ENCODE measurements at places on chromosomes 1 and 21.

DNA sequence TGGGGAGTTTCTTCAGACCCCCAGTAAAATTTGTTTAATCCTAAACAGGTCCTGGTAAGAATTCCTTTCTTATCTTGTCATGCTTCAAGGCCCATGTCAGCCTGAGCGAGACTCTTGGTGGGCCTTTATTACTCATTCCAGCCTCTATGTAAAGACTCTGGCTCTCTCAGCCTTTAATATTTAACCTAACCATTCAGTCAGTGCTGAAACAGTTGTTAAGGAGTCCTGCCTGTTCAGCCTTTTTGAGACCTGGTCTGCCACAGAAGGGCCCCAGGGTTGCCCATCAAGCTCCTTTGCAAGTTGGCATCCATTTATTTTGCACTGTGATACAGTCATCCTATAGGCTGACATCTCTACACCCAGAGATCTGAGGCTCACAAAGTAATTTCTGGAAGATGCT is 107.7 kb upstream of the VANGL1 start:
- DNase-seq = no peak

- DNase-seq = no peak
Measured at GRCh38 chr1:15341634-15342407, 67.9 kb upstream of the EFHD2 start.

GRCh38 chr1:116286541-116286971 is 86.5 kb upstream of the ATP1A1 start:
- DNase-seq = no peak

GRCh38 chr1:64701886-64702285 is 43.0 kb upstream of the RAVER2 start:
- DNase-seq = no peak

- no peak for DNase-seq
Measured at GRCh38 chr1:36396359-36396758, 1.3 kb downstream of the LSM10 start.

DNA sequence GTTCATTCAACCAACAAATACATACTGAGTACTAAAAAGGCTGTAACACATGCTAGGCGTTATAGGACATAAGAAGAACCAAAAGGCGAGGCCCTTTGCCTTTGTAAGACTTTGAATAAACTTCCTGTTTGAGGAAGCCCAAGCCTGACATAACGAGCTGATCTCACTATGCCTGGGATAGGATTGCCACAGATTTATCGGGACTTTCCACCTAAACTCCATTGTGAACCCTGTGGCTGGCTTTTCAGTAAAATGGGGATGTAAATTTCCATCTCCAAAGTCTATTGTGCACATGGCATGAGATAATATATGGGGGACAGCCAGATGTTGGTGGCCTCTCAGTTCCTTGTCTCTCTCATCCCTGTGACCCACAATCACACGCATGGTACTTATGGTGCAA is 41.9 kb downstream of the LMO4 start:
- DNase-seq = no peak

DNA sequence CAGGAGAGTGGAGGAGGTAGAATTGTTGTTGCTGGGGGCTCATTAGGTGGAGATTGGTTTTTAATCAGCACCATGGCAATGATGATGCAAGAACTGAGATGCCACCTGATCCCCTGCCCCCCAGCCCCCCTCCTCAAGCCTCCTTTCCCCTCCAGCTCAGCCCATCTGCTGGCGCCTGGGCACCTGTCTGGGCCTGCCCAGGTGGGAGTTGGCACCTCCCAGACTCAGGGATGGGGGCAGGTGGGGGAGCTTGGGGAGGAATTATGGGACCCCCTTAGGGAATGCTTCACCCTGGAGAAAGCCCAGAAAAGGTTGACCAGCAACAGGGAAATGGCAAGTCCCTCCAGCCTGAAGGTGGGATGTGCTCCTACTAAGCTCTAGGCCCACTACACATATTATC is 1.5 kb upstream of the NHLH1 start:
- no peak for DNase-seq

DNA sequence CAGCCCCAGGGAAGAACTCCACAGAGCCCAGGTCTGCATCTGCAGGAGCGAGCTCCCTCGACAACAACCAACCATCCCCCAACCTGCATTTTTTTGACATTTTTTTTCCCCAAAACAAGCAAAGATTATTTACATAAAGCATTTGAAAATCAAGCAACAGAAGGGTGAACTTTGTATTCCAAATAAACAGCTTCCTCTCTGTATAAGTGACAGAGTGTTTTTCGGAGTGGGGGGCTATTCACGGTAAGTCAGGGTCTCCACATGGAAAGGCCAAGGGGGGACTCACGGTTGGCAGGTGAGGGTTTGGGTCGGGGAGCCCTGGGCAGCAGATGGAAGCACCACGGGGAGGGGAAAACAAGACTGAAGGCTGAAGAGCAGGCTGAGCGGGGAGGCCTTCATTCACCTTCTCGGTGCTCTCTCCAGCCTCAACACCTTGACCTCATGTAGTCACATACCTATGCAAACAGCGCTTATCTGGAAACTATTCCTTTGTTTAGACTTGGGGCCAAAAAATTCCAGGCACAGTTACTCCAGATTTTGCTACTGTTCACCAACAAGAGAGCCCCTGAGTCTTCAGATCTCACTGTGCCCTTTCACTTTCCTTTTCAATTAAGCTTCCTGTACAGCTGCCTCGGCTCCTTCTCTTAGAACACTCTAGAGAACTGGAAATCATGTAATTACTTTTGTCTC is 27.6 kb downstream of the C2CD2 start:
- DNase-seq = no peak

DNA sequence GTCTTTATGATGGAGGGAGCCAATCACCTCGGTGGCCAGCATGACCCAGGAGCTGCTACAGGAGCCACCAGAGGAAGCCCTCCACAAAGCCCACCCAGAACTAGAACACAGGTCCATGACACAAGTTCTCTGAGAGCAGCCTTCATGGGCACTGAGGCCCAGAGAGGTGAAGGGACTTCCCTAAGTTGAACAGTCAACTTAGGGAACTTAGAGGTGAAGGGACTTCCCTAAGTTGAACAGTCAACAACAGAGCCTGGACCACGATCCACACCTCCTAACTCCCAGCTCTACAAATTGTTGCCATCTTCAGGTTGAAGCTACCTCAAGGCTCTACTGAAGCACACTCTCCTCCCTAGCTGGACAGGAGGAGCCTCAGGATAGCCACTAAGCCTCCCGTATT is 132.7 kb downstream of the CCDC185 start:
- no peak for DNase-seq

DNA sequence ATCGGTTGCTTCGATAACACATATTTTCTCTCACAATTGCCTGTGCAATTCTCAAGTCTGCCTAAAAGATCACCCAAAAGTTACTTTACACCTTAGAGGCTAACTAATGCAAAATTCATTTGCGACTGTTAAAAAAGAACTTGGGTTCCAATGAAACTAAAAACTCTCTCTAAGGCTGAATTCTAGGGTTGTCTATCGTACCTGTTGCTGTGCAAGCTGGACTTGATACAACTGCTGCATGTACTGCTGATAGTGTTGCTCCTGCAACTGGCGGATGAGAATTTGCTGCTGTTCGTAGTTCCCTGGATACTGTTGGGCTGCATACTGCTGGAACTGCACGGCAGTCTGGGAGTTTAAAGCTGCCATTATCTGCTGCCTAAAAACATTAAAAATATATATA is 27.6 kb downstream of the ACBD3 start:
- DNase-seq = no peak

DNA sequence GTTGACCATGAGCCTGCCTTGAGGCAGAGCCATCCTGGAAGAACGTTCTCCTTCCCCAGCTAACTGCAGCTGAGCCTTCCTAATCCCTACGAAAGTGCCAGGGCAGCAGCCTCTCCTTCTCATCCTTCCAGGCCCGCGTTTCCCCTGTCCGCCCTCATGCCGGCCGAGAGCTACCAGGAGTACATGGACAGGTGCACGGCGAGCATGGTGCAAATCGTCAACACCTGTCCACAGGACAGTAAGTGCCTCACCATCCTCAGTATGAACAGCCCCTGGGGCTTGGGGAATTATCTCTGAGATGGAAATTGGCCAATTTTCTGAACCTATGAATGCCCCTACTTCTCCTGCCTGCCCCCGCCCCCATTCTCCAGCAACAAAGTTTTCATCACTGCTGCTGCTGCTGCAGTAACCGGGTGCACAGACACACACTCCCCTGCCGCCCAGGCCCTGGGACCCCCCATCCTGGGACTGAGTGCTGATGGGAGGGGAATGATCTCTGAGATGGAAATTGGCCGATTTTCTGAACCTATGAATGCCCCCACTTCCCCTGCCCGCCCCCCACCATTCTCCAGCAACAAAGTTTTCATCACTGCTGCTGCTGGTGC is 39.6 kb downstream of the UBASH3A start:
- DNase-seq = no peak

DNA sequence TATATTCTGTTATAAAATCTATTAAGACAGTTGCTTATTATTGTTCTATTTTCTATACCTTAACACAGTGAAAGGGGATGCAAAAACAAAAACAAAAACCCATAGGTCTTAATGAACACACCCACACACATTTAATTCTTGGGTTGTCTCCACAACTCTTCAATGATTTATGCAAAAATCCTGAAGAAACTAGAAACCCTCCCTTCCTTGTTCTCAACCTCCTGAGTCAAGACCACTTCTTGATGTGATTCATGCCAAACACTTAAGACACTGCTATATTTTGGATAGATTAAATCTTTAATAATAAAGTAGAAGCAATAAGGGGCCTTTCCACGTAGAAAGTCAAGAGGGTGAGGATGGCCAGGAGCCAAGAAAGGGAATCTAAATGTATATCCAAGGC is 23.4 kb downstream of the SCAF4 start:
- DNase-seq = no peak

GRCh38 chr1:166489670-166490436 is 323.1 kb upstream of the FAM78B start:
- DNase-seq = no peak

- no peak for DNase-seq
Measured at GRCh38 chr21:15749082-15749860, 19.5 kb downstream of the USP25 start.

DNA sequence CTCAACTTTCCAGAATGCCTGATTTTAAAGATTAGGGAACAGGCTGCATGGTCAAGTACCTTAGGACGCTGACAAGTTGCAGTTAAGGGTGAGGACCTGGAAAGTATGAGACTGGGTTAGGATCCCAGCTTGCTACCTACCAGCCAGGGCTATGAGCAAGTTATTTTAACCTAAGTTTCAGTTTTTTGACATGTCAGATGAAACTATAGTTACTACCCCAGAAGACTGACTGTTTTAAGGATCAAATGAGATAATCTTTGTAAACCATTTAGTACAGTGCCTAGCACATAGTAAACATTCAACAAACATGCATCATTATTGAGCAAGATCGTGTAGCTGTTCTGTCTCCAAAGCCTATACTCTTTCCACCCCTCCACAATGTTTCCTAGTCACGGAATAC is 14.4 kb downstream of the THEMIS2 start:
- DNase-seq = no peak

DNA sequence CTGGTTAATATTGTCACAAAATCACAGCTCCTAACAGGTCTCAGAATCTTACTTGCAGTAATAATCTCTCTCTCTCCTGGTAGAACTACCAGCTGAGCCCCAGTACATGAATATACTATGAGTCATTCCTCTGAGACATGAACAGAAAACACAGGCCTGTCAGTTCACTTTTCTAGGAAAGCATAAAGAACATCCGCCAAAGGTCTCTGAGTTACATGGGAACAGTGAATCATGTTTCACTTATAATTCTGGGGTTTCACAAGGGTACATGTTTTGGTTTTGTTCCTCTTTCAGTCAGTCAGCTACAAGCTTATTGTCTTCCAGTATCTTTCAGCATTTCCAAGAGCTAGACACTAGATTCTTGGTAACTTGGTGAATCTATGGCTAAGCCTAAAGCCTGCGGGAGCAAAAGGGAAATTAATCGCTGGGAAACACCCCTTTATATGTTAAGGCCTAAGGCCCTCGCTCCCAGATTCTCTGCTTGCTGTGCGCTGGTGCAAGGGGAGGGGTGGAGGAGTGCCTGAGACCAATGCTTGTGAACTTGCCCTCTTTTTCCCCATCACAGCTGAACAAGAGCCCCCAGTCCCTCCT is 31.7 kb downstream of the IFNGR2 start:
- no peak for DNase-seq

GRCh38 chr1:239831577-239832355 is 259.9 kb upstream of the FMN2 start:
- DNase-seq = no peak

GRCh38 chr1:236774926-236775325 is 20.2 kb upstream of the MTR start:
- DNase-seq = no peak

- DNase-seq = no peak
Measured at GRCh38 chr1:215793180-215793579, 226.1 kb downstream of the KCTD3 start.

DNA sequence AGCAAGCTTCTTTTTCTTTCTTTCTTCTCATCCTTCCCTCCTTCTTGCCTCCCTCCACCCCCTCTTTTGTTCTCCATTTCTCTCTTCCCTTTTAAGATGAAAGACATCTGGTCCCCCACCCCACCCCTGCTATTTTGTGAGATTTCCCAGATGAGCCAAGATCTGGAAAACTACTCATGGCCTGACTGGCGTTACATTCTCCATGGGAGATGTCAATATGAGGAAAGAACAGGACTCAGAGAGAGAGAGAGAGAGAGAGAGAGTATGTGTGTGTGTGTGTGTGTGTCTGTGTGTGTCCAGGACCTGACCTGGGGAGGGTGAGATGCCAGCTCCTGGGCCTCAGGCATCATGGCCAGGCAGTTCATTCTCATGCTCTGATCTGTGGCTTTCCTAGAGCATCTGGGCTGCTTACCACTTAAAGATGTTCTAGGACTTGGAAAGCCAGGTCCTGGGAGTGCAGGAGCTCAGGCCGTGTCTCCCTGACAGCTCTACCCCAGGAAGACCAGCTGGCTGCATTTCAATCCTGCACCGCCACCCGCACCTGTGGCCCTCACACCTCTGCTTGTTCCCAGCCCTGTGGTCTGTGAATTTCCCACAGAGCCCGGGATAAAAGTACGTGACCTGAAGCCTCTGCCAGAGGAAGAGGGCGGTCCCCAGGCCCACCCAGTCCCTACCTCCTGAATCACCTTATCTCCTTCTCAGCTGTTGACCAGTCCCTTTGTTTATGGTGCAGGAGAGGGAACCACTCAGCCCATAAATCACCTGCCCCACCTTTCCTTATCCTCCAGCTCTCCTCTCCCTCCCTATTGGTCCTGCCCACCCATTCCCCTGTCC is 3.2 kb upstream of the BEST4 start:
- DNase-seq = no peak

- DNase-seq = no peak
Measured at GRCh38 chr1:186443638-186444037, 17.3 kb downstream of the PDC start.

GRCh38 chr21:25489673-25490072 is 117.6 kb downstream of the MRPL39 start:
- no peak for DNase-seq

- no peak for DNase-seq
Measured at GRCh38 chr21:32101277-32101676, 177.6 kb downstream of the MIS18A start.

DNA sequence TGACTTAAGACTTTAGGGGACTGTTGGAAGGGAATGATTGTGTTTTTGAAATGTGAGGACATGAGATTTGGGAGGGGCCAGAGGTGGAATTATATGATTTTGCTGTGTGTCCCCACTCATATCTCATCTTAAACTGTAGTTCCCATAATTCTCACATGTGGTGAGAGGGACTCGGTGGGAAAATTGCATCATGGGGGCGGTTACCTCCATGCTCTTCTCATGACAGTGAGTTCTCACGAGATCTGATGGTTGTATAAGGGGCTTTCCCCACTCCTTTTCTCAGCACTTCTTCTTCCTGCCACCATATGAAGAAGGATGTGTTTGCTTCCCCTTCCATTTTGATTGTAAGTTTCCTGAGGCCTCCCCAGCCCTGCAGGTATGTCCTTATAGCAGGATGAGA is 35.0 kb upstream of the SCAF4 start:
- no peak for DNase-seq

- DNase-seq = peak; percentile 54
Measured at GRCh38 chr1:224168859-224169380, 14.1 kb upstream of the DEGS1 start.
